A549 treated with CORT108297 at 1 μM for 4 hours (cell line): ENCODE measurements at places on chromosomes 11 and 22. TPM values are rescaled to one million over a fixed set of nuclear protein-coding genes. Genes with fewer than 3 reads are reported as not detected.

The FGF19 gene
- 0.03 to 0.08 TPM in 2 of 5 replicates, not detected in the others for total RNA-seq

The POLD3 gene
- total RNA-seq: 14.6 to 19.0 TPM (median 17.7 TPM) in 5 replicates

The P2RY6 gene
- 7.3 to 14.5 TPM (median 13.2 TPM) in 5 replicates for total RNA-seq

The C22orf42 gene
- total RNA-seq: not detected in 5 replicates

The ABTB2 gene
- 21.6 to 35.4 TPM (median 29.7 TPM) in 5 replicates for total RNA-seq

The NRXN2 gene
- total RNA-seq: 0.15 to 0.40 TPM (median 0.23 TPM) in 5 replicates

The SCGB1D1 gene
- not detected in 5 replicates for total RNA-seq

The TEX12 gene
- 0.17 TPM in 1 of 5 replicates, not detected in the others for total RNA-seq

The SCGB1D2 gene
- 0.30 TPM in 1 of 5 replicates, not detected in the others for total RNA-seq

The ASRGL1 gene
- 10.1 to 13.9 TPM (median 13.0 TPM) in 5 replicates for total RNA-seq

The SMTN gene
- 27.3 to 33.2 TPM (median 30.1 TPM) in 5 replicates for total RNA-seq

The MS4A7 gene
- not detected in 5 replicates for total RNA-seq

The PGGHG gene
- 7.1 to 15.7 TPM (median 12.5 TPM) in 5 replicates for total RNA-seq

The C11orf87 gene
- total RNA-seq: 0.01 to 0.02 TPM (median 0.02 TPM) in 4 of 5 replicates, not detected in the other

The OR8B12 gene
- not detected in 5 replicates for total RNA-seq

The SLCO2B1 gene
- total RNA-seq: 2.9 to 5.1 TPM (median 4.2 TPM) in 5 replicates
